ENCODE measurements at places on chromosomes 12 and 14. TPM values are rescaled to one million over a fixed set of nuclear protein-coding genes. Genes with fewer than 3 reads are reported as not detected.

DNA sequence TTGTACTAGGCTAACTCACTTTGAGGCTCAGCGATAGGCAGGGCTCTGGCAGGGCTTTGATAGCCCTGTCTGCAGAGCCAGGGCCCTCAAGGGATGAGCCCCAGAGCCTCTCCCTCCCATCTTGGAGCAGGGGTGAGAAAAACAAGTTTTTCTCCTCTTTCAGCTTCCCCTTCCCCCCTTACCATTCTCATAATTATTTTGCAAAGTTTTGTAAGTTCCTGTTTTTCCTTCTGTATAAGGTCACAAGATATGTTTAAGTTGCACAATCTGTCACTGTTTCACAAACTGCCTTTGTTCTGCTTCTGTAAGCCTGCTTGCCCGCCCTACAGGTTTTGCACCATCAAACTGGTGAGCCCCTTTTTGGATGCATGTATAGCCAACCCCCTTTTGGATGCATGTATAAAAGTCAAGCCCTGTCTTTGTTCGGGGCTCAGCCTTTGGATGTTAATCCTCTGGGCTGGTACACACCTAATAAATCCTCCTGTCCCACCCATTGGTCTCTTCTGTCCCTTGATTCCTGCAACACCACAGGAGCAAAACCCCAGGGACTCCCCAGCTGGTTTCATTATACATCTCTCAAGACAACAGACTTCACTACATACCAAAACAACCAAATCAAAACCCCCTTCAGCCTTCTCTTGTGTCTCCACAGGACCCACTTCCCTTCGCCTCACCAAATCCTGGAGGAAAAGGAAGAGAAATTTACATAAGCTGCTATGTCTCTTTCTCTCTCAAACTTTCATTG is 52.5 kb upstream of the RESF1 start:
- DNase-seq: no peak

GRCh38 chr12:67989184-67989920 is at the start of gene IFNG-AS1:
Gene IFNG-AS1 (plus strand): TSS chr12:67989447.
- DNase-seq: no peak

- DNase-seq: no peak
Measured at GRCh38 chr12:105773471-105773870, 365.3 kb downstream of the NUAK1 start.

KIF21A gene
- 83.2 TPM for total RNA-seq

DNA sequence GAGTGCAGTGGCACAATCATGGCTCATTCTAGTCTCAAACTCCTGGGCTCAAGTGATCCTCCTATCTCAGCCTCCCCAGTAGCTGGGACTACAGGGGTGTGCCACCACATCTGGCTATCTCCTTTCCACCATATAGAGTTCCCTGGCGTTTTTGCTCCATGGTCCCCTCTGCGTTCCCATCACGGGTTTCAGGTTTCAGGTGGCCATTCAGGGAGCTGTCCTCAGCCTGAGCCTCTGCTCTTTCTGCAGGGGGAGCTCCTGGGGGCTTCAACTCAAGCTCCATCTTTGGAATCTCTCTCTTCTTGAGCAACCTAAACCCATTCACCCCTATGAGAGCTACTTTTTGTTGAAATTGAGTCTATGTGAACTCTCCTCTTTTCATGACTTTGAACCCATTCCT is 11.6 kb downstream of the SMIM41 start:
- DNase-seq: no peak

DNA sequence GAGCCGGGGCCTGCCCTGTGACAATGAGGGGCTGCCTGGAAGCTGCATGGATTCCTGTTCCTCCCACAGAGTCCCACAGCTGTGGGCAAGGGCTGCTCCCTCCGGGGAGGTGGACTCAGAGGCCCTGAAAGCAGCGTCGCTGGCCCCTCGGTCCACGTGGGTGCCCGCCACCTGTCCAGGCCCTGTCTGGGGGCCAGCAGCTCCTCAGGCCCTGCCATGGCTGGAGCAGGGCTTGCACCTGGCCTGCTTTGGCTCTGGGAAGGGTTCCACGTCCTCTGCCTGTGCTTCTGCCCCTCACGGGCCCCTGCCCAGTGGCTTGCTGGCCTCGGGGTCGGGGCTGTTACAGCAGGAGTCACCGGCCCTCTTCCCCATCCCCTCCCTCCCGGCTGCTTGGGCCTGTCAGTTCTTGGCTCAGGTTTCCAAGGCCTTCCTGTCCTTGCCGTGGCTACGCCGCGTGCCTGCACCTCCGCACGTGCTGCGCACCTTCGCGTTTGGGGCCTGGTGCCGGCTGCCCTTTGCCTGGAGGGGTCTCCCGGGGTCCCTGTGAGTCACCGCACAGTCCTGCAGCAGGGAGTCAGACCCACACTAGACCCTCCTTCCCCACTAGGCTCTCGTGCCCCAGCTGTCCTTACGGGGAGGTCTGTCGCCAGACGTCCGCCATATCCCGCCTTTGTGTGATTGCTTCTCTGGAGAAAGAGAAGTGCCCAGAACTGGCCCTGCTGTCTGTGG is 5.8 kb downstream of the FBRSL1 start:
- DNase-seq: no peak

GRCh38 chr14:46245276-46245675 is 406.3 kb downstream of the RPL10L start:
- DNase-seq: no peak

MON2 gene
- total RNA-seq: 18.2 TPM

GRCh38 chr12:52280796-52281560 is 6.5 kb downstream of the KRT86 start:
- peak; percentile 100 for DNase-seq

GTF2H3 gene
- 96.5 TPM for total RNA-seq

DNA sequence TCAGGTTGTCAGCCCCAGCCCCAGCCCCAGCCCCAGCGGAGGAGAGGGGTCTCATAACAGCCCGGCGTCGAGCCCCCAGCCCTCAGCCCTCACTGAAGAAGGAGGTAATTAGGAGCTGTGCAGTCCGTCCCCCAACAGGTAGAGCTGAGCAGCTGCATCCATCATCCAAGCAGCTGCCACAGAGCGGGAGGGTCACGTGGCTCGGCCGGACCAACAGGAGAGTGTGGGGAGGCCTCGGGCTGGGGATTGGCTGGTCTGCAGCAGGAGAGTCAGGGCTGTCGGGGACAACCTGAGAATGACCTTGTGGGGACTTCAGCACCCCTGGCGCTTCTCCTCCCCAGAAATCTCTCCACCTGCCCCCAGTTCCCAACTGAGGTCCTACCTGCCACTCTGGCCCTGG is 29.6 kb downstream of the SMUG1 start:
- no peak for DNase-seq

WNT5B gene
- total RNA-seq: 3.3 TPM

CLEC4D gene
- not detected for total RNA-seq

DNA sequence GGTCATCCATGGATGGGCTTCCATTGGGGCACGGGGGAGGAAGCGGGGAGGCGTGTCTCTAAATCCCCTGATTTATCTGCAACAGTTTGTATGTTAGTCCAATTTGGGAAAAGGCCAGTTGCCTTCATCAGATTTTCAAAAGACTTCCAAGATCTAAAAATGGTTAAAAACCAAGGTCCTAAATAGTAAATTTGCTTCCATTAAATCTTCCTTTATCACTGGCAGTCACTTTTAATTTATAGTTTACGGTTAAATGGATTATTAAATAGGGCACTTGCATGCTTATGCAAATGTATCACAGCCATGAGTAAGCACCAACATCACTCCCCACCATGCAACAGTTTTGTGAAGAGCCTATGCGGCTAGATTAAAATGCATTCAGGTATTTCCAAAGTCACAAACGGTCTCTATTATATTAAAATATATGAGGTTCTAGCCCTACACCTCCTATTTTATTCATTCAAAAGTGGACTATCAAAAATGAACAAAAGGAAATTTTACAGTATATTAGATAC is 108.2 kb upstream of the GPHB5 start:
- no peak for DNase-seq

GRCh38 chr12:65891987-65892481 is 67.8 kb downstream of the HMGA2 start:
- DNase-seq: peak; percentile 59

TCTN2 gene
- 11.6 TPM for total RNA-seq

- DNase-seq: no peak
Measured at GRCh38 chr12:9808504-9808903, 18.8 kb upstream of the KLRF1 start.

GRCh38 chr12:49126852-49127763 is 4.1 kb downstream of the TUBA1B start:
- DNase-seq: peak; percentile 26

EDDM3A gene
- total RNA-seq: not detected

DNA sequence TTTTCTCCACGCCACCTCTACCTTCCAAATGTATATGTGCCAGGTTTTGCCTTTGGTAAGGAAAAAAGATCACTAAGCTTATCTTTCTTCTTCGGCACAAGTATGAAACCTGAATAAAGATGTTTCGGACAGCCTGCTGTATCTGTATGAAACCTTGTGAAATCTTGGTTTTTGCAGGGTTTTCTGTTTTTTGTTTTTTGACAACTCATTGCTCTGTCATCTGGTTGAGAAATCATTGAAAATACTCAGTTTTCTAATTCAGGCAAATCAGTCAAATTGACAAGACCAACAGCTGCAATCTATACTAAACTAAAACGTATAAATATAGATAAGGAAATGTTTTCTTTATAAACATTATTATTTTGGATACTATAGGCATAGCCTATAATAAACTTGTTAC is 63.1 kb upstream of the FGD4 start:
- no peak for DNase-seq

Measured in NCI-H460 (cell line).